Left ventricle myocardium superior (tissue), 1 donor: ENCODE measurements at places on chromosomes 11 and 22. TPM values are rescaled to one million over a fixed set of nuclear protein-coding genes. Genes with fewer than 3 reads are reported as not detected.

The OR9Q1 gene
- not detected for total RNA-seq

The CCDC89 gene
- 0.30 TPM for total RNA-seq

The CSNK1E gene
- total RNA-seq: 72.6 TPM

The TANGO2 gene
- total RNA-seq: 71.5 TPM
